ENCODE measurements at places on chromosomes 12 and 14. TPM values are rescaled to one million over a fixed set of nuclear protein-coding genes. Genes with fewer than 3 reads are reported as not detected.

- DNase-seq, result no peak
Measured at GRCh38 chr14:67265131-67265530, 23.9 kb downstream of the PALS1 start.

- no peak for DNase-seq
Measured at GRCh38 chr12:14611640-14612203, 44.0 kb upstream of the PLBD1 start.

DNA sequence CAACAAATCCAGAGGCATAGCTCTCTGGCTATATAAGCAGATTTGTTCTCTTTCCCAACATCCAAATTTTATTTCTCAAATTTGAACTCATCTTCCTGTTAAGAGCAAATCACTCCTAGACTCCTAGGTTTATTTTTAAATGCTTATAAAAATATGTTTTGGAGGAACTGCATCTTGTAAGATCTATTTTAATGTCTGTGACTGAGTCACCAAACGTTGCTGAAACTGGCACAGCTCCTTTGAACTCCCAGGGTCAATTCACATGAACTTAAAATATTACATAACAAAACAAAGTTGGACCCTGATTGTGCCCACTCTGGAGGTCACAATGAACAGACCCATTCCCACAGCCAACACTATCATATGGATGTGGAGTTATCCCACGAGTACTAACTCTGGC, 23.9 kb downstream of the ANAPC7 start:
- no peak for DNase-seq

DNA sequence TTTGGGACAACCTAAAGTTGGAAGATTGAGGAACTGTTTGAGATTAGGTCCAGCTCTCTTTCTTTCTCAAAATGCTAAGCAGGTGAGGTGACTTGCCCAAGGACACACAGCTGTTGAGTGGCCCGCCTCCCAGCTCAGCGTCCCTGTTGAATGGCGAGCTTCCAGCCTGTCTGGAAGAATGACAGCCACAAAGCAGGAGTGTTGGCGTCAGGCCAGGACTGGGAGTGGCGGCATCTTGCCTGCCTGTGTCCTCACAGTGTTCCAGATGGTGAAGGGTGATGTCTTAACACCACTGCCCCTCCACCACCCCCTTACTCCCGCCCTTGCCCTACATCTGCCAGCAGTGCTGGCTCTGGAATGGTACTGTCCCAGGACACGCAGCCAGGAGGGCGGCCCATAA, 4.4 kb upstream of the CEBPE start:
- DNase-seq, result no peak

GRCh38 chr12:89907659-89908058, 199.0 kb upstream of the ATP2B1 start:
- no peak for DNase-seq

Gene TBC1D30
- 1.7 TPM for total RNA-seq

Gene RNU6-8
- total RNA-seq, result not detected

Gene DTX1
- total RNA-seq, result 0.21 TPM

Gene SDSL
- total RNA-seq, result 0.61 TPM

Gene DPPA3
- total RNA-seq, result not detected

Gene GDF3
- total RNA-seq, result not detected

Gene RNF212B
- total RNA-seq, result not detected

All from activated CD4-positive, alpha-beta T cell treated with anti-CD3 and anti-CD28 coated beads, Interleukin-2, amount 10 ng/mL, durations not matched to agents 24 days and 14 days (primary cell).